CD4-positive, alpha-beta T cell treated with Interleukin-21 for 1 hour (primary cell): ENCODE measurements at places on chromosomes 3 and 15.
A peak's percentile ranks its signal among the peaks of the same experiment; 100 is the strongest.

- no peak for DNase-seq
Observed at GRCh38 chr3:37687966-37688365, 173.7 kb upstream of the CTDSPL start.

- DNase-seq = no peak
Observed at GRCh38 chr3:182973047-182973446, 7.3 kb downstream of the DCUN1D1 start.

GRCh38 chr3:52714335-52715302, 8.7 kb downstream of the SPCS1 start:
- no peak for DNase-seq

GRCh38 chr15:93201940-93202339, 112.9 kb upstream of the RGMA start:
- no peak for DNase-seq

GRCh38 chr3:100650651-100651619, 41.5 kb downstream of the ADGRG7 start:
- DNase-seq = peak; percentile 29
